Activated T-cell treated with anti-CD3 and anti-CD28 coated beads, Interleukin-2, amount 50 U/mL, for 48 hours (primary cell): ENCODE measurements at places on chromosomes 7 and 10.

- peak; percentile 17 for DNase-seq
Observed at GRCh38 chr7:919114-919442, 35.4 kb downstream of the ADAP1 start.

GRCh38 chr10:7592627-7593026, 74.1 kb downstream of the ITIH5 start:
- no peak for DNase-seq

GRCh38 chr10:16686054-16686902, 130.9 kb downstream of the RSU1 start:
- no peak for DNase-seq

- no peak for DNase-seq
Observed at GRCh38 chr7:64878684-64879083, 24.4 kb upstream of the ZNF273 start.

DNA sequence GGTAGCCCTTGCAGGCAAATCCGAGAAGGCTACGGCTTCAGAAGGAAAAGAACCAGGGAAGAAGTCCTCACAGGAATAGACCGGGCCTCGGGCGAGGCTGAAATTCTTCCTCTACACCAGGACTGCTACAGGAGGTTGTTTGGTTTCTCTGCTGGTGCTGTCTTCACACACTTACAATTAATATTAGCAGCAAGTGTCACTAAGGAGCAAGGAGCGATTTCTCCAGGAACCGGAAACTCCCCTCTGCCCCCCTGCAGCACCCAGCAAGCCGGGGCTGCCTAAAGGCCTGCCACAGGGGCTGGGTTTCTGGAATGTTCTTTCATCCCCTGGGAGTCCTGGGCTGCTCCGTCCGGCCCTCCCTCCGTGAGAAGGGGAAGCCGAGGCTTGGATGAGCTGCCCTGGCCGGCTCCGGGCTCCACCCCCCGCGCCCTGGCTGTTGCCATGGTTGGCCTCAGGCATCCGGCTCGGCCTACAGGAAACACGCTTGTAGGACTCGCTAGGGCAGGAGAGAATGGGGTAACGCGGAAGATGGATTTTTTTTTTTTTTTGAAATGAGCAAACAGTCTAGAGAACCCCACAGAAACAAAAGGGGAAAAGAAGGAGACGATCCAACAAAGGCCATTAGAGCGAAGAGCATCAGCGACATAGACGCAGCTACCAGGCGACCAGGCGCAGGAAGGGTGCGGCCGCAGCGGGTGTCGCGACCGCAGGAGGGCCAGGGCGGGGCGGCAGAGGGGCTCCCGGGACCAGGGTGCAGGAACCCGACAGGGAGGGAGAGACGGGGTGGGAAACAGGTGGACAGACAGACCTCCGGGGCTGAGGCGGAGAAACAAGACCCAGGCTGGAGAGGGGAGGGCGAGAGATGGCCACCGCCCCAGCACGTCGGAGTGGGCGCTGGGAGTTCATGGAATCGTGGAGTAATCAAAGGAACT, 33.0 kb downstream of the EN2 start:
- DNase-seq: peak; percentile 54

DNA sequence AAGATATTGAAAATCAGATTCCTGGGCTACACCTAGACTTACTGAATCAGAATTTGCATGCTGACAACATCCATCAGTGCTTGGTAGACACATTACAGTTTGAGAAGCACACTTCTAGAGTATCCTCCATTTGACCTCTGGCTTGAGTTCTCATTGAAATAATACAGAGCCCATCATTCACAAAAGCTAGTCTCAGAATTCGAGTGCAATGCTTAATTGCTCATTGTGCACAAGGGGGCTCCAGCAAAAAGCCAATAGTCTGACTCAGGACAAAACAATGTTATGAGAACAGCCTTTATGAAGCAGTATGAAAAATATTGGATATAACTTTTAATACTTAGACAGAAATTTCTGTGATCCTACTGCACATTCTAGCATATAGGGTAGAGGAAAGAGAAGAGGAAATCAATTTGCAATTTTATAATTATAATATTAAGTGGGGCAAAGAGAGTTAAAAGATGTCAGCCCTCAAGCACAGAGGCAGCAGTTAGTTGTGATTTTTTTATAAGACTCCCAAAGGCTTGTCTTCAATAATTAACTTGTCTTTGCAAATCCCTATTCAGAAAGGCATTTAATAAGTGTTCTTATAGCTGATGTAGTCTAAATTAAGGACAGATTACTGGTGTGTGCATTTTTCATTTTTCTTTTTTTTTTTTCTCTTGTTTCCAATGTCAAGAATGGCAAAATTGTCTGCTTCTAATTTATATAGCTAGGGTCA, 105.8 kb upstream of the ANK3 start:
- no peak for DNase-seq

- DNase-seq: no peak
Observed at GRCh38 chr7:155591055-155591775, 44.9 kb upstream of the CNPY1 start.

DNA sequence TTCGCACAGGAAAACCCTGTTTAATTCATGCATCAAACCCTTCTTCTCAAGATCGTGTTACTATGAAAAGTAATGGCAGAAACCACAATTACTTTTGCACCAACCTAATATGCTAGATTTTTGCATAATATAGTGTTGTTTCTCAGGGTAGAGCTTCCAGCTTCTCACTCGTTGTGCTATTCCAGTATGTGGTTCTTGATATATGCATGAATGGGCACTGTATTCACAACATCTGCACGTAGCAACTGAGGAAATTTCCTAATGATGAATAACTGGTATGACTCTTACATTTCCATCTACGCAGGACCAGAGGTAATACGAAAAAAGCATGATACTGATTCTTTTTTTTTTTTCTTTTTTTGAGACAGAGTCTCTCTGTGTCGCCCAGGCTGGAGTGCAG, 326.6 kb upstream of the GALNT17 start:
- no peak for DNase-seq

DNA sequence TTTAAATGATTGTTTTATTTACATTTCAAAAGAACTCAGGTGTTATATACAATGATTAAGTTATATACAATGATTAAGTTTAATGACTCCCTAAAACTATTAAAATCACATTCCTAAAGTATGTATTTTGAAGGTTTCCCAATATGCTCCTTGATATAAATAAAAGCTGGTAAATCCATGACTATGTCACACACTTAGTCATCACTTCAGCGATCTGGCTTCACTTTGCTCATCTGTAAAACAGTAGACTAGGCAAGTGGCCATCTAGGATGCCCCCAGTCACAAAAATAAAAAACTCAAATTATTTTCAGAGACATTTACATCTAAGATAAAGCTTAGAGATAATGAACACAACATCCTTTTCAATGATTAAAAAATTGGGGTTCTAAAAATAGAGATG, 10.8 kb downstream of the ICA1 start:
- no peak for DNase-seq
